ENCODE measurements at places on chromosomes 2 and 18.

GRCh38 chr2:144996225-144996795, 476.4 kb upstream of the ZEB2 start:
- no peak for DNase-seq
- H3K36me3 ChIP-seq = no peaks in the 10 kb centered on the region
- H3K27me3 ChIP-seq = no peaks in the 10 kb centered on the region
- no peaks in the 10 kb centered on the region for H3K4me1 ChIP-seq
- H3K4me3 ChIP-seq = no peak overlapping the region

DNA sequence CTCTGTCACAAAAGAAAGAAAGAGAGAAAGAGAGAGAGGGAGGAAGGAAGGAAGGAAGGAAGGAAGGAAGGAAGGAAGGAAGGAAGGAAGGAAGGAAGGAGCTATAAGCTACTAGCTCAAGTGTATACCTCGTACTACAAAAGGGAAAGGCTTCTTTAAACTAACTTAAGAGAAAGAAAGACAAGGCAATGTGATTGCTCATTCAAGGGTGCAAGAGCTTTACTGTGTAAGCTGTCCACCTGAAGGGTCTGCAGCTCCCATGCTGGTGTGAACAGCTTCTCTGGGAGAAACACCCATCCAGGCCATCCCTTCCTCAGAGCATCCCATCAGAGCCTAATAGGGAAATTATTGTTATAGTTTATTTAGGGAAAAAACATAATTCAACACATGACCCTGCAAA, 286.1 kb upstream of the ID2 start:
- no peaks in the 10 kb centered on the region for H3K36me3 ChIP-seq
- no peaks in the 10 kb centered on the region for H3K4me1 ChIP-seq
- H3K27me3 ChIP-seq = no peaks in the 10 kb centered on the region
- no peak overlapping the region for H3K4me3 ChIP-seq

GRCh38 chr2:53949457-53949856, 21.3 kb downstream of the PSME4 start:
- H3K27ac ChIP-seq = no peak overlapping the region
- H3K36me3 ChIP-seq = peaks cover 26% of the 10 kb centered on the region
- H3K4me1 ChIP-seq = peaks cover 16% of the 10 kb centered on the region
- DNase-seq = peak; percentile 54
- H3K4me3 ChIP-seq = no peak overlapping the region

GRCh38 chr2:147355706-147356105, 489.1 kb upstream of the ACVR2A start:
- H3K27me3 ChIP-seq = peaks cover 3% of the 10 kb centered on the region
- no peak for DNase-seq
- H3K4me3 ChIP-seq = no peak overlapping the region
- no peaks in the 10 kb centered on the region for H3K4me1 ChIP-seq

- no peak overlapping the region for H3K4me3 ChIP-seq
- peaks cover 42% of the 10 kb centered on the region for H3K4me1 ChIP-seq
- no peak for DNase-seq
Measured at GRCh38 chr2:68223419-68223818, 28.9 kb downstream of the PPP3R1 start.

All from CD4-positive, CD25-positive, alpha-beta regulatory T cell (primary cell).